HTR-8/SVneo (cell line): ENCODE measurements at places on chromosomes 7 and 10.

- no peak for DNase-seq
Observed at GRCh38 chr10:118799777-118800176, 45.0 kb upstream of the CACUL1 start.

DNA sequence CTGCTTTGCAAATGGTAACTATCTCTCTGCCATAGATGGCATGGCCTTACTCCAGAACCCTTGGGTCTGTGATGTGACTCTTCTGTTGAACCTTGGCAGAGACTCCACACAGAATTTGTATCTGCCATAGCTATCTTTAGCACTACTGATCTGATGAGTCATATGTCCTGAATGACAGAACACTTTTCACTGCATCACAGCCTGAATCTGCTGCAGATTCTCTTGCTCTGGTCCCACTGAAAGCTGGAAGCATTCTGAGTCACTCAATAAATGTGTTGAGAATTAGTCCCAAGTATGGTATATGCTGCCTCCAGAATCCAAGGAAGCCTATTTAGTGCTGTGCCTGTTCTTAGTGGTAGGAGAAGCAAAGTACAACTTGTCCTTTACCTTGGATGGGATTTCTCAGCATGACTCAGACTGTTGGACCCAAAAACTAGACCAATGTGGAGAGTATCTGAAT is 39.5 kb upstream of the ANKRD1 start:
- peak; percentile 63 for DNase-seq

GRCh38 chr7:106021151-106022067 is 58.3 kb downstream of the CDHR3 start:
- DNase-seq: no peak

GRCh38 chr7:131219312-131220041 is 108.2 kb upstream of the MKLN1 start:
- no peak for DNase-seq

GRCh38 chr10:734481-734880 is 45.0 kb upstream of the DIP2C start:
- no peak for DNase-seq

- no peak for DNase-seq
Observed at GRCh38 chr10:29131952-29132547, 156.8 kb upstream of the LYZL1 start.

- no peak for DNase-seq
Observed at GRCh38 chr10:62985807-62986600, 147.1 kb upstream of the NRBF2 start.

- no peak for DNase-seq
Observed at GRCh38 chr7:151408839-151409666, 785 bp downstream of the WDR86 start.

DNA sequence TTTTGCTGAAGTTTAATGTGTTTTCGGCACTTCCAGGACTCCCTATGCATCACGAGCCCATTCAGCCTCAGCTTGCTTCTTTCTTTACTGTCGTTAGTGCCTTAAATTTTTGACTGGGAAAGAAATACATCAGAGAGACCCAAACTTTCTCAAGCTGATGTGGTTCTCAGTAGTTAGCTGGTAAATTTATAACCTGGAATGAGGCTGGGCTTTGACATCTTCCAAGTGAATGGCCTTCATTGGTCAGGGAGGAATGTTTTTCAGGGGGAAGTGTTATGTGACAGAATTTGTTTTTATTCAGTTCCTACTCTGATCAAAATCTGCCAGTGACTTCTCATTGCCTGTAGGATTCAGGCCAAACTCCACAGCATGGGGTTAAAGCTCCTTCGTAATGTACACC is 296.9 kb downstream of the SORCS3 start:
- DNase-seq: no peak
